Activated CD4-positive, alpha-beta T cell treated with anti-CD3 and anti-CD28 coated beads, Interleukin-2, amount 50 U/mL, for 16 hours (primary cell): ENCODE measurements at places on chromosomes 11 and 22.

- peak; percentile 45 for DNase-seq
Observed at GRCh38 chr11:114738954-114739353, 60.6 kb downstream of the NXPE2 start.

GRCh38 chr11:334264-334994, 13.8 kb upstream of the IFITM3 start:
- no peak for DNase-seq

- no peak for DNase-seq
Observed at GRCh38 chr22:37501610-37502341, 15.6 kb upstream of the MFNG start.

GRCh38 chr11:75896843-75897419, 81.9 kb downstream of the UVRAG start:
- peak; percentile 47 for DNase-seq

DNA sequence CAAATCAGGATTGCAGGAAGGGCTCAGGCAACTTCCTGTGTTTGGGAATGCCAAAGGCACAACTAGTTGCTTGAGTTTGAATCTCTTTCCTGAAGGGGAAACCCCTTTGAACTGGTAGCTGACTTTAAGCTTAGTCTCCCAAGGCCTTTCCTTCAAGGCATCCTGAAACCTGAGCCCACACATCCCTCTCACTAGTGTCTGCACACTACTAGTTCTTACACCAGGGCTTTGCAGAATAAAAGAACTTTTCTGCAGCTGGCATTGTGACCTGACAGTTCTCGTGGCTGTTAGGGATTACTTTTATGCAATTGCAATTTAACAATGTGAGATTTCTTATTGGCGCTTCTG, 95.4 kb downstream of the EXT2 start:
- DNase-seq = no peak

- no peak for DNase-seq
Observed at GRCh38 chr11:109173504-109173903, 248.5 kb upstream of the C11orf87 start.

DNA sequence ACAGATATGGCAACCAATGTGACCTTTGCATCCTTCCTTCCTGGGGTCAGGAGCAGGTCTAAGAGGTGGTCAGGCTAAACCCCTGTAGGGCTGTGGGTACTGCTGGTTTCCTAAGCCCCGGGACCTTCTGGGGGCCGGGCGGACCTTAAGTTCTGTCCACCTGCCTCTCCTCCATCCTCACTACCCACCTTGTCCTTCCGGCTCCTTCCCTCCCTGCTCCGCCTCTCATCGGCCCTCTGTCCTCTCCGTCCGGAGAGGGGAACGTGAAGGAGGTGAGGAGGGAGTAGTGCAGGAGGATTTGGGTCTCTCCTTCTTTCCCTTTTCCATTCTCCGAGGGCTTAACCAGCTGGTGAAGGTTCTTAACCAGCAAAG, 28.3 kb upstream of the PARVB start:
- no peak for DNase-seq

- DNase-seq = no peak
Observed at GRCh38 chr11:12118949-12119348, 8.6 kb downstream of the MICAL2 start.

DNA sequence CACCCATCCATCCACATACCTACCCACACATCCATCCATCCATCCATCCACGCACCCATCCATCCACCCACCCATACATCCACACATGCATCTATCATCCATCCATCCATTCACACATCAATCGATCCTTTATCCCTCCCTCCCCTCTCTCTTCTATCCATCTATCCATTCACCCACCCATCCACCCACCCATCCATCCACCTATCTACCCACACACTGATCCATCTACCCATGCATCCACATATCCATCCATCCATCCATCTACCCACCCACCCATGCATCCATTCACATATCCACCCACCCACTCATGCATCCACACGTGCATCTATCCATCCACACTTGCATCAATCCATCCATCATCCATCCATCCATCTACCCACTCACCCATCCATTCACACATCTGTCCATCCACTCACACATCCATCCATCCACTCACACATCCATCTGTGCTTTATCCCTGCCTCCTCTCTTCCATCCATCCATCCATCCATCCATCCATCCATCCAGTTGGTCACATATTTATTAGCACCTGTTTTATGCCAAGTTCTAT, 366.1 kb downstream of the CTTN start:
- DNase-seq = no peak

GRCh38 chr11:130386056-130386455, 42.4 kb downstream of the ADAMTS8 start:
- DNase-seq = no peak

GRCh38 chr11:27020751-27021150, 19.9 kb upstream of the BBOX1 start:
- DNase-seq = no peak

GRCh38 chr22:24768537-24769374, 5.8 kb downstream of the PIWIL3 start:
- peak; percentile 49 for DNase-seq

DNA sequence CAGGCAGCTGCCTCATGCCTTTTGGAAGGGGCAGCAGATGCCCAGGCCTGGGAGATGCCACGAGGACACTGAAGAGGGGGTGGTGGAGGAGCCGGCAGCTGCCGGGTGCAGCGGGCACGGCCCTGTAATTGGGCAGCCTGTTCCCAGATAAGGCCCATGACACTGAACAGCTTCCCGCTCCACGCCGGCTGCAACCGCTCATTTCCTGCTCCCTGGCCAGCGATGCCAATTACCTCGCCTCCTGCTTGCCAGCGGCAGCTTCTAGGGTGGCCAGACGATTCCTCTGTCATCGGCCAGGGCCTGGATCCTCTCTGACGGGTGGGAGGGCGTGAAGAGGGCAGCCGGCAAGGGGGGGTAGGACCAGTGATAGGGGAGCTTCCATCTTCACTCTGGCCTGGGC, 22.8 kb downstream of the FLRT1 start:
- DNase-seq = no peak

DNA sequence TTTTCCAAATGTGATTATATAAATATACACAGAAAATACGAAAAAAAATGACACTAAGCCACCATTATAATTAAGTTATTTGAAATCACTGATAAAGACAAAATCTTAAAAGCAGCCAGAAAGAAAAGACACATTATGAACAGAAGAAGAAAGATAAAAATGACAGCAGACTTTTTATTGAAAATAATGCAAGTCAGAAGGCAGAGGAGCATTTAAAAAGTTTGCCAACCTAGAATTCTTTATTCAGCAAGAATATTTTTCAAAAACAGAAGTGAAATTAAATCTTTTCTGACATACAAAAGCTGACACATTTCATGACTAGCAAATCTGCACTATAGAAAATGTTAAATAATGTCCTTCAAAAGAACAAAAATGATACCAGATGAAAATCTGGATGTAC, 77.8 kb downstream of the CD82 start:
- no peak for DNase-seq

- DNase-seq = no peak
Observed at GRCh38 chr11:117998664-117999353, 12.6 kb downstream of the IL10RA start.

GRCh38 chr11:34243600-34244464, 114.0 kb downstream of the ABTB2 start:
- DNase-seq = peak; percentile 86

- no peak for DNase-seq
Observed at GRCh38 chr11:77065878-77066228, 918 bp upstream of the CAPN5 start.

DNA sequence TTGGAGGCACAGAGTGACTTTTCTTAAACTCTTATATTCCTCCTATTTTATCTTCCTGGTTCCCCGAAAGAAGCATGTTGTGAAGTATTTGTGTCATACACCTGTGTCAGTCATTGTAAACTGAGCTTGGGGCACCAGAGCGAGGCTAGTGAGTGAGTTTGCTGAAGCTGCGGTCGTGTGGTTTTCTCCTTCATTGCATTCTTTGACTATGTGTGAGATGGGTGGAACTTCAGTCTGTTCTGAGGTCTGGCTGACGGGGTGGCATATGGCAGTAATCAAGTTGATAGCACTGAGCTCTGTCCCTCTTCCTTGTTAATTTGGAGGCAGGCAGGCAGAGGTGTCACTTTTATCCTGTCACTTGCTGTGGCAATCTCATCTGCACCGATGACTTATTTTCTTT, 4.2 kb downstream of the VPS26B start:
- peak; percentile 44 for DNase-seq

DNA sequence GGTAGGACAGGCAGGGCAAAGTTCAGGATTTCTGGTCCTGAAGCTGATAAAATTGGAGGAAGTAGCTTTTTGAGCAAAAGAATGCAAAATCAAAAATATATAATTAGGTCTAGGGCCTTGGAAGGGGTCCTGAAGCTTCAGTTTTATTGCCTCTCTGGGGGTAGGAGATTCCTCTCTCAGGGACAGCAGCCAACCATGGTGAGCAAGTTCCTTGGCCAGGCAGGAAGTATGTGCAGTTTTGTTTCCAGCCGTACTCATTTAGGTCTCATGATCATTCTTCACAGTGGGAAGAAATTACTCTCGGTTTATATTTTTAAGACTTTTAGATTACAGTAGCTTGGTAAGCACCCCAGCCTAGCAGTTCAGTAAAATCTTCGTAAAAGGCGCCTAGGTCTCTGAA, 2.9 kb upstream of the RAB38 start:
- peak; percentile 38 for DNase-seq

DNA sequence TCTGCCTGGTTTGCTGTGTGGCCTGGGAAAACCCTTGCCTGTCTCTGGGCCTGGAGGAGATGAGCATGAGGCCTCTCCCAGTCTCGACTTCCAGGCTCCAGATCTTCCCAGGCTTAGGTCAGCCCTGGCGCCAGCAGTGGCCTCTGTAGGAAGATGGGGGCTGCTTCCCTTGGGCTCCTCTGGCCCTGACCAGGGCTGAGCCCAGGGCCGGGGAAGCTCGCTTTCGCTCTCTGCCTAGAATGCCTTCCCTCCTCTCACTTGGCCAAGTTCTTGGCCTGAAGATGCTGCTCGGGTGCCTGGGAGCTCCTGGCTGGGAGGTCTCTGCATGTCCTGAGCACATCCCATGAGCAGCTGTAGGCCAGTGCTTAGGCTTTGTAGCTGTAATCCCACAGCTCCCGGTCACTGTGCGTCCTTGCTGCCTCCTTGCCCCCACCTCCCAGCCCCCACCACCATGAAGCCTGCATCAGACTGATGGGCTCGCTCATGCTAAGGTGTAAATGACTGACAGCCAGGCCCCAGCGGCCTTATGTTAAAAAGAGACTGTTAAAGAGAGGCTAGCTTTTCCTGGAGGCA, 25.5 kb downstream of the SHISAL1 start:
- no peak for DNase-seq

DNA sequence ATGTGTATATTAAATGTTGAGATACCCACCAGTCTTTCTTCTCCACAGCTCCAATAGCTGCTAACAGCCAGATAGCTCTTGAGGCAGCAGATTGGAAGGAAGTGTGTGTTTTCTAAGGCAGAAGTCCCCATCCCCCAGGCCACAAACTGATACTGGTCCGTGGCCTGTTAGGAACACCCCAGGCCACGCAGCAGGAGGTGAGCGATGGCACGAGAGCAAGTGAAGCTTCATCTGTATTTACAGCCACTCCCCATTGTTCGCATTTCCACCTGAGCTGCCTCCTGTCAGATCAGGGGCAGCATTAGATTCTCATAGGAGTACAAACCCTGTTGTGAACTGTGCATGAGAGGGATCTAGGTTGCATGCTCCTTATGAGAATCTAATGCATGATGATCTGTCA, 12.7 kb downstream of the CCDC73 start:
- DNase-seq = no peak

DNA sequence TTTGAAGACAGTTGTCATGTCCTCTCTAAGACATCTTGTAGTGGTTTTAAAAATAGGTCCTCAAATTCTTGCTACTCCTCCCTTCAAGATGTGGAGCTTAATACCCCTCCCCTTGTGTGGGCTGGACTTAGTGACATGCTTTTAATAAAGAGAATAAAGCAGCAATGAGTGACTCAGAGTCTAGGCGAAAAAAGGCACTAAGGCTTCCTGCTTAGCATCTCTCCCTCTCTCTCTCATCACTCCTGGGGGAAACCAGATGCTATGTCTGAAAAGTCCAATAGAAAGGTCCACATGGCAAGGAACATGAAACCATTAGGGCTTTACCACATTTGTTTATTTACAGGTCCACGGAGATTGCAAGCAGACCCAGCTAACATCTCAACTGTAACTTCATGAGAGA, 11.7 kb downstream of the SERGEF start:
- DNase-seq = no peak

- no peak for DNase-seq
Observed at GRCh38 chr22:41334215-41334614, 32.9 kb downstream of the ZC3H7B start.

DNA sequence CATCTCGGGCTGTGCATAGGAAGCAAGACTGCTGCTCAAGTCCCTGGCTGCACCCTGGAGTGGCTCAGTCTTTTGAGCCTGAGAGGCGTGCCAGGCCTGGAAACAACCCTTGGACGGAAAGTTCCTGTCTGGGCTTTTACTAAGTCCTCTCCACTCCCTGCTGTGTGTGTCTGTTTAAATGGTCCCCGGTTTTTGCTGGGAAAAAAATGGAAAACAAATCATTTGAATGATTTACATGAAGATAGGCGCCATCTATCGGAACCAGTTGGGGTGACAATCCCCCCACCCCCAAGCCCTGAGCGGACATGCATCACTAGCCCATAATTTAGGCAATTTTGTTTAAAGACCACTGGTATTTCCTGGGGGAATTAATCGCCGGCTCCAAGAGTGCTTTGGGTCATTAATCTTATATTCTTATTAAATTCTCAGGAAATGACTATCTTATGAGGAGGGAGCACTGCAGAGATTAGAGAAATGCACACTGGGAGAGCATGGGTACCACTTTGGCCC, 2.7 kb upstream of the GAB2 start:
- peak; percentile 48 for DNase-seq
